Fibroblast of skin of abdomen (primary cell): ENCODE measurements at places on chromosomes 12 and 14.

GRCh38 chr12:19227190-19227879 is 97.8 kb downstream of the PLEKHA5 start:
- no peak for DNase-seq

DNA sequence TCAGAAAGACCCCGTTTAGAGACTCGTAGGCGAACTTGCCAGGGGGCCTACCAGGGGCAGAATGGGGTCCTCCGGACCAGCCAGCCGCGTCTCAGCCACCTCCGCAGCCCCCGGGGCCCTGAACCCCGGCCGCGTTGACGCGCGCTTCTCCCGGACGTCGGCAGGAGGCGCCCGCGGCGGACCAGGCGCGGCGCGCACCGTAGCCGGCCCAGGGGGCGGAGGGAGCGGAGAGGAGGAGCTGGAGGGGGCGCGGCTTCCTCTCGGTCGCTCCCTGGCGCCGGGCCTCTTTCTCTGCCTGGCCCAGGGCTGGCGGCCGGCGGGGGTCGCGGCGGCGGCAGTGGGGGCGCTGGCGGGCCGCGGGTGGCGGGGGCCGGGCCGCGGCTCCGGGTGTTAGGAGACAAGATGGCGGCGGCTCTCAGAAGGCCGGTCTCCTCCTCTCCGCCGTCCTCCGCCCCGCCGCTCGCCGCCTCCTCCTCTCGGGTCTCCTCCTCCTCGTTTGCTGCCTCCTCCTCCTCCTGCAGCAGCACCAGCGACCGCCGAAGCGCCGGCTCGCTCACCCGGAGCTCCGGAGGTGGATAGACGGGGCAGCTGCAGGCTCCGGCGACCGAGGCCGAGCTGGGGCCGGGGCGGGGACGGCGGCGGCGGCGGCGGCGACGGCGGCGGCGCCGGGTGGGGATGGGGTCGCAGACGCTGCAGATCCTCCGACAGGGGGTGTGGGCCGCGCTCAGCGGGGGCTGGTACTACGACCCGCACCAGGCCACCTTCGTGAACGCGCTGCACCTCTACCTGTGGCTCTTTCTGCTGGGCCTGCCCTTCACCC is at the start of gene PCNX1:
Gene PCNX1, plus strand, starts transcription at position 284 of the 820 bp plus-strand sequence. Its CDS starts 392 bp downstream, at position 676.
- peak; percentile 89 for DNase-seq

DNA sequence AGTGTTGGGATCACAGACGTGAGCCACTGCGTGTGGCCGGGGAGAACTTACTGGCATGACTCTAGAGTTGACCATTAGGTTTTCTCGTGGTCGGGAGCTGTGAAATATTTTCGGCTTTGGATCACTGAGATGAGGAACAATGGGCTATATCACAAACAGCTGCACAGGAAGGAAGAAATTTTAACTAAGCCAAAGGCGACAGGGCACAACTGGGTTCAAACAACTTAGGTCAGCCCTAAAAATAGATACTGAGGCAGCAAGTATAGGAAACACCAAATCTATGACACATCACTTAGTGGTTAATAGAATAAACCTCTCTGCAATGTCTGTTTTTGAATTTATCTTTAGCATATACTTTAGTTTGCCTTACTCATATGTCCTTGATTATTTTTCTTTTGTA is 162.9 kb downstream of the LRIG3 start:
- DNase-seq, result peak; percentile 85

DNA sequence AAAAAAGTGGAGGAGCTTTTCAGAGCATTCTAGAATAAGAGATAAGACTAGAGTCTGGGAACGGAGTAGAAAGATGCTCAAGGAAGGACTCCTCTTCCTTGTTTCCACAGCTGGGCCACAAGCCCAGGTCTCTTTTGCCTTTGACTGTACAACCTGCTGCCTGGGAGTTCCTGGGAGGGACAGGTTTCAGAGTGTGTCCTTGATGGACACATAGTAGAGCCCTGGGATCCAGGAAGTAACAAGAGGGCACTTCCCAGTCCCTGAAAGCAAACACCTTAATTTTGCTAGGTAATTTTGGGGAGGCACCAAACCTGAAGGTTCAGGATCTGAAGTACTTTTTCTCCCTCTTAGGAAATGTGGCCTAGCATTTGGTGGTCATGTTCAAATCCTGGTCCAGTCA is 44.4 kb downstream of the CHST11 start:
- DNase-seq, result no peak

DNA sequence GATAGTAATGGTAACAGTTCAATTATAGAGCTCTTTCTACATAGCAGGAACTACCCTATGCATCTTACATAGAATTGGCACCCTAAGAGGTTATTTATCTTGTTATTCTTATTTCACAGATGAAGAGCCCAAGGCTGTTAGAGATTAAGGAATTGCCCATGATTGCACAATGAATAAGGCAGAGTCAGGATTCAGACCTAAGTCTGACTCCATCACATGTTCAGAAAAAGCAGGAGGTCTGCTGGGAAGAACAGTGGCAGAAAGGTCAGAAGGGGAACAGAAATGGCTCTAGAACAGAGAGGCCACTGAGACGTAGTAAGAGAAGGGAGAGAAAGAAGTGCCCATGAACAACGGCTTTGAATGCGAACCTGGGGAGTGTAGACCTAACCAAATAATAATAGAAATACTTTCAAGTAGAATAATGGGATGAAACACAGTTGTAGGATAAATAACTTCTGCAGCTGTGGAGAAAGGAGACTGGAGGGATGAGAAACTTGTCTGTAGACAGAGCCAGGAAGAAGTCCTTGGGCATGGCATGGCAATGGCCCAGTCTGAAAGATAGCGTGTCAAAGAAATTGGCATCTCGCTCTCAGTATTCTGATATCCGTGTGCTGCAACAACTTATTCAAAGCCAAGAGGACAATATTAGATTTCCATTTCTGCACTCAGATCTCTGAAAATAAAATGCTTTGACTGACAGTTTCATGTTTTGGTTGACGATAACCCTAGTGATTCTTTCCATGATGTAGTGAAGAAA is 17.6 kb downstream of the MYBPC1 start:
- DNase-seq, result no peak
